ENCODE measurements at places on chromosomes 3 and 15. TPM values are rescaled to one million over a fixed set of nuclear protein-coding genes. Genes with fewer than 3 reads are reported as not detected.

The MEGF11 gene
- not detected for total RNA-seq

DNA sequence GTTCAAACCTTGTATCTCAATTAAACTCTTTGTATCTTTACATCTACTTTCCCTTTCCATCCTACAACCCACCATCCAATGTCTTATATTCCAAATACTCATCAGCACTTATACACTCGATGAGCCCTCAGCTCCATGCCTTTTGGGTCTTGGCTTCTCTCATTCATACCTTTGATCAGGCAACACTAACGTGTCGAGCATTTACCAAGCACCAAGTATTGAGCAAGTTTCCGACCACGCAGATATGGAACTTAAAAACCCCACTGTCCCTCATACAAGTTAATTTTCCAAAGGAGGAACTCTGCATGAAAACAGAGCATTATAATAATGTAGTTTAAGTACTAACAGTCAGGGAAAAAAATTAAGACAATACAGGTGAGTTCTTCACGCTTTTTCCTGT, 102.8 kb downstream of the IL1RAP start:
- H3K27me3 ChIP-seq = no peaks in the 10 kb centered on the region
- no peaks in the 10 kb centered on the region for H3K36me3 ChIP-seq
- no peak for DNase-seq
- H3K4me1 ChIP-seq = no peaks in the 10 kb centered on the region
- no peak overlapping the region for H3K4me3 ChIP-seq

DNA sequence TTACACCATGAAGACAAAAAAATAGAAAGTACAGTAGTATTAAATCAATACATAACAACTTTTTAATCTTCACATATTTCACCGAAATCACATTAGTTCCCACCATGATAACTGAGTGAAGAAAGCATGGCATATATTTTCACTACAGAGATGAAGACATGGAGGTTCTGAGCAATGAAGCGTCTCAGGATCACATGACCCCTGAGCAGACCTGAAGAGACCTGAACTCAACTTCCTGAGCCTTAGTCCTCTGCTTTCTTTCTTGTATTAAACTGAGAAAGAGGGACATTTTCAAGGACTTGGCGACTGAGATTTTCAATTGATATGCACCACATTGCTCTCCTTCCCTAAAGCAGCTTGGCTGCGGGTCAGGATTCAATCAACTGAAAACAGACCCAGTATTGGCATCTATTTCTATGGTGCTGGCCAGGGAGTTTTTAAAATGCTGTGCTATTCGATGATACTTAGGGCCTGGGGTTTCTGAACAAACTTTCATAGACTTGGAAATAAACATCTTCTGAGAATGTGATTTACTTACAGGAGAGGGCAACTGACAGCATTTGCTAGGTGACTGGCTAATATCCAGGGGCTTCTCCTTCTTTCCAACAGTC, 165.1 kb downstream of the LSAMP start:
- no peak overlapping the region for H3K27ac ChIP-seq
- no peaks in the 10 kb centered on the region for H3K4me1 ChIP-seq
- DNase-seq = no peak
- H3K4me3 ChIP-seq = no peak overlapping the region

DNA sequence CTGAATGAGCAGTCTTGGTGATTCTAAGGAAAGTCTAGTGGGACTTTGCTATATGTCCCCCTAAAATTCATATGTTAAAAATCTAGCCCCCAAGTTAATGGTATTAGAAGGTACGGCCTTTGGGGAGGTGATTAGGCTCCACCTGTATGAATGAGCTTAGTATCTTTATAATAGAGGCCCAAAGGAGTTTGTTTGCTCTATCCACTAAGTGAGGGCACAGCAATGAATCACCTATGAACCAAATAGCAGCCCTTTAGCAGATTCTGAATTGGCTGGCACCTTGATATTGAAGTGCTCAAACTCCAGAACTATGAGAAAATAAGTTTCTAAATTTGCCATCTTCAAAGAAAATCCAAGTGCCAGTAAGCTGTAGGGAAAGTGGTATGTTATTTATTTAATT, 187.9 kb downstream of the SUCNR1 start:
- no peak for DNase-seq
- H3K27ac ChIP-seq = no peak overlapping the region
- no peaks in the 10 kb centered on the region for H3K4me1 ChIP-seq
- no peak overlapping the region for H3K4me3 ChIP-seq

The CELSR3 gene
- total RNA-seq = 1.3 TPM

The SIDT1 gene
- 3.0 TPM for total RNA-seq

The TRAK1 gene
- 37.7 TPM for total RNA-seq

DNA sequence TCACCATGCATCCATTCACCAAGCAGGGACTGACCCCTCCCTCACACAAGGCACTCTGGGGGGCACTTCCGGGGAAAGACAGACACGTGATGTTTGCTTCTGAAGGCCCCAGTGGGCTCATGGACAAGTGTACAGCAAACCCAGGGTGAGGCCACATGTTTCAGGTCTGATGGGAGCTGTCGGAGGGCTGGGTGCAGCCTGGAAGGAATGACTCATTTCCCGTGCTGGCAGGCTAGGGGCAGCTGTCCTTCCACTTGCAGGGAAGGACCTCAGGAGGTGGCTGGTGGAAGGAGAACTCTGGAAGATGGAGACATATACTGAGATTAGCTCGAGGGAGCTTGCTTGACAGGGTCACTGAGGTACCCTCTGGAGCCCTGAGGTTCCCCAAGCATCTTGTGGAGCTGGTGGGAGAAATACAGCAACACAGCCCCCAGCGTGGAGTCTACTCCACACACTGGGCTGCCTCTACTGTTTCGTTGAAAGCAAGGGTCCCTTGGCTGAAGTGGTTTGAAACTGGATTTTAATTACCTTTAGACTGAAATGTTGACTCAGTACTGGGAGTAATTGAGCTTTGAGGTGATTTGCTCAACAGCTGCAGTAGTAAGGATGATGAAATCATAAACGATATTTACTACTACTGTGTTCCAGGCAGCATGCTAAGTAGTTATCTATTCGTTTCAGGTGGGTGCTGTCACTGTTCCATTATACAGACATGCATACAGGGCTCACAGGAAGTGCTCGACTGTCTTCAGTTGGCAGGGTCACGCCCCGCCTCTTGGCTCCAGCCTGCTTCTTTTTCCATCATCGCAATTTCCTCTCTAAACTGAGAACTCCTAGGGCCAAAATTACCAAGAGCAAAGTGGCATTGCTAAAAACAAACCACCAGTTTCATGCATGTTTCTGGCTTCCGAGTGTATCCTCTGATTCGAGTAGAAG, 230.4 kb downstream of the ADAMTS17 start:
- peak overlapping the region; percentile 95 for H3K27ac ChIP-seq
- no peaks in the 10 kb centered on the region for H3K27me3 ChIP-seq
- no peaks in the 10 kb centered on the region for H3K36me3 ChIP-seq
- no peak overlapping the region for H3K4me3 ChIP-seq
- peaks cover 4% of the 10 kb centered on the region for H3K4me1 ChIP-seq

GRCh38 chr3:158769549-158769948, 32.3 kb upstream of the MFSD1 start:
- no peak for DNase-seq
- no peaks in the 10 kb centered on the region for H3K27me3 ChIP-seq
- no peak overlapping the region for H3K27ac ChIP-seq

GRCh38 chr3:41026394-41027177, 172.7 kb upstream of the CTNNB1 start:
- no peaks in the 10 kb centered on the region for H3K4me1 ChIP-seq
- no peaks in the 10 kb centered on the region for H3K36me3 ChIP-seq
- DNase-seq = peak; percentile 67
- H3K27me3 ChIP-seq = no peaks in the 10 kb centered on the region
- H3K27ac ChIP-seq = no peak overlapping the region
- H3K4me3 ChIP-seq = no peak overlapping the region

GRCh38 chr15:78811825-78812183, 540 bp upstream of the ADAMTS7 start:
- H3K4me1 ChIP-seq = no peaks in the 10 kb centered on the region
- H3K27me3 ChIP-seq = no peaks in the 10 kb centered on the region
- no peak for DNase-seq
- no peaks in the 10 kb centered on the region for H3K36me3 ChIP-seq
- H3K27ac ChIP-seq = peak overlapping the region; percentile 29

The POC1A gene
- total RNA-seq = 2.1 TPM

DNA sequence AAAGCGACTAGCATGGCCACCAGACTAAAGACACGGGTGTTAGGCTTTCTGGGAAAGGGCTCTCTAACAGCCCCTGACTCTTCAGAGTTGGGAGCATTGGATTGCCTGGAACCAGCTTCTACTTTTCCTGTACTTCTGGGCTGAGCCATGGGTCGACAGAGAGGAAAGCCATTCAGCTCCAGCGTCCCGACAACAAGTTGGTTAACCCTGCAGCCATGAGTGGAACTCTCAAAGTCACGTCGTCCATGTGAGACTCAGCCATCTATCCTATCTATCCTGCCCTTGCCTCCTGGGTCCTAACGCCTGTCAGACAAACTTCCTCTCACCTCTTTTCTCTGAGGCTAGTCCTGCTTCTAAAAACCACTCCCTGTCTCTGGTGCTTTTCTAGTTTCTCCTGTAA, 32.6 kb upstream of the TBC1D5 start:
- DNase-seq = no peak
- H3K4me1 ChIP-seq = no peaks in the 10 kb centered on the region
- no peaks in the 10 kb centered on the region for H3K27me3 ChIP-seq
- no peak overlapping the region for H3K27ac ChIP-seq
- H3K4me3 ChIP-seq = no peak overlapping the region
- no peaks in the 10 kb centered on the region for H3K36me3 ChIP-seq

GRCh38 chr15:81747026-81747425, 298.8 kb downstream of the MEX3B start:
- no peaks in the 10 kb centered on the region for H3K4me1 ChIP-seq
- no peaks in the 10 kb centered on the region for H3K27me3 ChIP-seq

- no peaks in the 10 kb centered on the region for H3K36me3 ChIP-seq
- no peaks in the 10 kb centered on the region for H3K4me1 ChIP-seq
- H3K27ac ChIP-seq = no peak overlapping the region
- DNase-seq = no peak
- H3K27me3 ChIP-seq = no peaks in the 10 kb centered on the region
These were observed 56.7 kb upstream of the TSPAN3 start for GRCh38 chr15:77127626-77128025.

The TTLL13 gene
- not detected for total RNA-seq

The SLC2A2 gene
- total RNA-seq = not detected

GRCh38 chr15:89998923-89999675, 2.0 kb upstream of the ZNF710 start:
- H3K36me3 ChIP-seq = no peaks in the 10 kb centered on the region
- H3K4me1 ChIP-seq = no peaks in the 10 kb centered on the region
- H3K27ac ChIP-seq = no peak overlapping the region
- no peak for DNase-seq
- H3K4me3 ChIP-seq = no peak overlapping the region

The GOLGA8S gene
- 1.4 TPM for total RNA-seq

The CPB1 gene
- total RNA-seq = 7.3 TPM

DNA sequence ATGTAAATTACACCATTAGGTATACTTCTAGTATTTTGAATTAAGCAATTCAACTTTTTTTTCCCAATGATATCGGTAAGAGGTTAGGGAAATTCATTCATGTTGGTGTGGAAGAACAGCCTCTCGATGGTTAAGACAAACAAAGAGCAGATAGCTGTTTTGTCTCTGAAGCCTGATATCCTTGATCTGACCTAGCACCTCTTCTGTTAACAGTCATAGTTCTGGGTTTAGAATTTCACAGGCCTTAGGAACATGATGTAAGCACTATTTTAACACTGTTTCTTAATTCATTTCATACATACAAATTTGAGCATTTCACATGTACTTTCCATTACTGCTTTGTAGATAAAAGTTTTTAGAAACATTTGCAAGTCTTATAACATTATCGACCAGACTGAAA, 367.5 kb upstream of the ZNF385D start:
- H3K27ac ChIP-seq = no peak overlapping the region
- H3K4me1 ChIP-seq = no peaks in the 10 kb centered on the region
- no peaks in the 10 kb centered on the region for H3K27me3 ChIP-seq
- no peak for DNase-seq
- no peak overlapping the region for H3K4me3 ChIP-seq

The CCDC54 gene
- not detected for total RNA-seq

Data from aorta (tissue), 5 donors.